Stimulated activated CD4-positive, alpha-beta T cell treated with anti-CD3 and anti-CD28 coated beads, TNF-alpha, amount 100 ng/mL, for 1 hour (primary cell): ENCODE measurements at places on chromosomes 12 and 14.

GRCh38 chr14:103556946-103557758, 5.3 kb downstream of the BAG5 start:
- no peak for DNase-seq

DNA sequence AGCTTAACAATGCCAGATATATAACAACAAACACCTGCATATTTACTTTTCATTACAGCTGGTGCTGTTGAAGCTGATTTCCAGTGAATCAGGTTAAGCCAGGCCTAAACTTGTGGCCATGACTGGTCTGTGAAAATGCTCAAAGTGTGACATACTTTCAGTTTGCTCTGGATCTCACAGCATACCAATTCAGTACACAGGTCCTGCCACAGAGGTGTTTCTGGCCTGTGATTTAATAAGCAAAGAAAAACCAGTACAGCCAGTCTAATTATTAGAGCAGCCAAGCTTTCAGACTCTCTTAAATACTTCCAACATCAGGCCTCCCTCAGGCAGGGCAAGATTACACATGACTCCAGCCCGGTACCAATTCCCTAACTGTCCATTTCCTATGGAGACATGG, 27.4 kb upstream of the TMCC3 start:
- no peak for DNase-seq

DNA sequence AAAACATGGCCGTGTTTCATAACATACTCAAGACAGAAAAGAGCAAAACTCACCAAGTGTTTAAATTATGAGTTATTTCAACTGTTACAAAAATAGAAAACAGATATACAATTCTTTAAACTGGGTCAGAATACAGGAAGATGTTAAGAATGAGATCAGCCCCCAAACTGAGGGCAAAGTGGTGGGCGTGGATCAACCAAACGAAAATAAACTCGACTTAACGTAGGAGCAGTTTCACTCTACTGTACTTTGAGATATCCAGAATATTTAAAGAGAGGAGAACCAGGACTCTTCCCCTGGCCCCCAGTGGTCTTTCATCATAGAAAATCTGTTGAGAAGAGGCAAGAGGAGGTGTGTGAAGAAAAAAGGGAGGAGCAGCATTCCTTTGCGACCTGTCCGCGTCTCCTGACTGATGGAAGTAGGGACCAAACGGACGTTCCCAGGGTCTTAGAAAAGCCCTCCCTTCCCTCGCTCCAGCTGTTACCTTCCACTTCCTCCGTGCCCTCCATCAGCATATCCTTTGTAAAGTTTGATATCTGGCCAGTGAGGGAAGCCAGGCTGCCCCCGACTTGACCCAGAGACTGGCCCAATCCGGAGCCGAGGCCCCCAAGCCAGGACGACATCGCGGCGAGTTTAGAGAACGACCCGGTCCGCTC, 668 bp downstream of the TRIP11 start:
- no peak for DNase-seq

- DNase-seq: no peak
Observed at GRCh38 chr14:37669242-37669641, 73.8 kb downstream of the TTC6 start.

DNA sequence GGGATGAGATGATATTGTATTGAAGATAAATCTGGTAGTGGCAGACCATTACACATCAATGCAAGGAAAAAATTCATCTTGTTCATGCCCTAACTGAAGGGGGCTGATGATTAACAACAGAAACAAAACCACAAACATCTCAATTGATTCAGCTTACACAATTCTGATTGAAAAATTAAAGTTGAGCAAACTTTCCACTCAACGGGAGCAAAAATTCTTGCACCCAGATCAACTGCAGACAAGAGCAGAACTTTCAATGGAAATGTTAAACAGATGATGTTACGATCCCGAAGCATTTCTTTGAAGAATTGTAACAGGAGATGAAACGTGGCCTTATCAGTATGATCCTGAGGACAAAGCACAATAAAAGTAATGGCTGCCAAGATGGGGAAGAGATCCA, 172.4 kb upstream of the SOX5 start:
- DNase-seq: no peak

DNA sequence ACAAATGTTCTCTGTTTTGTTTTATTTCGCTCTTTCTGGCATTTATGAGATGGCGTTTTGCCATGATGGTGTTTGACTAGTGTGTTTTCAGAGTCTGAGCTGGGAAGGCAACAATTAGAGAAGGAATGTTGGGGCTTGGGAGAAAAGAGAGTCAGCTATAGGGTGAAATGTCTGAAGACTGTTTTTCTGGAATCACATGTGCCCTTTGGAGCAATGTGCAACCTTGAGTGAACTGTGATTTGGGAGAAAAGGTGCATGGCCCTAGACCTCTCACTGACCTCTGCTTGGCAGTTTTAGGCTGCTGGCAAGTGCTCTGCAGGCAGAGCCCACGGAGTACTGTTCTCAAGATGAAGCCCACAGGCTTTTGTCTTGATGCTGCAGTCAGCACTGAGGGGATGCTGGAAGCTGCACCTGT, 379.9 kb upstream of the PDE3A start:
- no peak for DNase-seq

DNA sequence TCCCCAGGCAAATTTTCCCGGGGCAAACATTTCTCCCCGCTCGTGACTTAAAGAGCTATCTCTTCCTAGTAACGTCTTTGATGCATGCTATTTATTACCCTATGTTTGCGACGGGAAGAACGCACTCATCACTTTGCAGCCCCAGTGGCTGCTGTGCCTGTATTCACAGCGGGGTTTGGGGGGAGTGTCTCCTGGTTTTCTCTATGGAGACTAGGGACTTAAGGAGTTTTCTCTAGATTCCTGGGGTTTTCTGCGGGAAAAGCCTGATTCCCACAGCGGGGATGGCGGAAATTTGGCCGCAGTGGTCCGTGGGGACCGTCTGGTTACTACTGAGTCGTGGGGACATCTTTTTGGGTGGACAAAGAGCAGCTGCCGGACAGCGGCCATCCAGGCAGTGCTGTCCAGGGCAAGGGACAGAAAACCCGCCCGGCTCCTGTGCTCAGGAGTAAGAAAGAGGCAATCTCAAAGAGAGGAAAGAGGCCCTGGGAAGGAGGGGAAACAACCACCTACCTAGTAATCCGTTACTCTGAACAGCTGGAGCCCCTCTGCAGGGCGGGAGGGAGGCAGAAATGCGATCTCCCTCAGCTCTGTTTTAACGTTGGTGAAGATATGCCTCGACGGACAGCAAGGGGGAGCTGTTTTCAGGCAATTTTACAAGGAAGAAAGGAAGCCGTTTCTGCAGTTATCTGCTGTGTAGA, 771 bp upstream of the AVPR1A start:
- no peak for DNase-seq

DNA sequence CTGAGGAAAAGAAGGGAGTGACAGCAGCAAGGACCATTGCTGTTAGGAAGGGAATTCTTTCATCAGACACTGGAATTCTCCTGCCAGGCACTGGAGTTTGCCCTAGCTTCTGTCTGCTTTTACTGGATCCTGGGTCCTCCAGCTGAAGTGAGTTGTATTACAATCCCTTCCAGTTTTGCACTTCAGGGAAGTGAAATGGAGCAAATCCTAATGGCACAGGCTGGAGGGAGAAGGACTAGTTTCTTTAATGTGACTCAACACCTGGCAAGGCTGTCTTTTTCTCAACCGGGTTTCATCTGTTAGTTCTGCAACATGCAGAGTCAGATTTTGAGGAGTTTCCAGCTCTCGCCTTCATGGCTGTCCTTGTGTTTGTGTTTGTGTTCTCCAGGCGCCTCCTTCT, 45.8 kb downstream of the ETV6 start:
- no peak for DNase-seq

- no peak for DNase-seq
Observed at GRCh38 chr12:115507951-115508722, 769.4 kb downstream of the MED13L start.
